ENCODE measurements at places on chromosomes 2 and 18. TPM values are rescaled to one million over a fixed set of nuclear protein-coding genes. Genes with fewer than 3 reads are reported as not detected.

Gene UGT1A6
- 4.1 TPM for polyA plus RNA-seq

Gene RAB6C
- polyA plus RNA-seq, result 1.2 TPM

Gene RND3
- 60.8 TPM for polyA plus RNA-seq

Gene NEU2
- polyA plus RNA-seq, result not detected

Gene UGT1A3
- polyA plus RNA-seq, result not detected

Gene CYP26B1
- 16.9 TPM for polyA plus RNA-seq

Gene SNED1
- polyA plus RNA-seq, result 8.9 TPM

Gene MC4R
- polyA plus RNA-seq, result 0.18 TPM

Gene M1AP
- 1.5 TPM for polyA plus RNA-seq

Gene AQP12A
- polyA plus RNA-seq, result 1.6 TPM

Gene CCDC195
- 0.09 TPM for polyA plus RNA-seq

Gene TRIM43
- polyA plus RNA-seq, result 0.27 TPM

Gene CENPO
- polyA plus RNA-seq, result 17.2 TPM

Gene LRRTM4
- 1.2 TPM for polyA plus RNA-seq

Gene VWA3B
- 0.16 TPM for polyA plus RNA-seq

Gene DOK1
- 9.1 TPM for polyA plus RNA-seq

Gene ARHGAP25
- 5.2 TPM for polyA plus RNA-seq

- DNase-seq, result no peak
These were observed 431.8 kb upstream of the SPHKAP start for GRCh38 chr2:228613133-228613850.

GRCh38 chr2:15982285-15983044 is 42.1 kb downstream of the MYCN start:
- no peak for DNase-seq

- DNase-seq, result no peak
These were observed 58.0 kb downstream of the TMEM163 start for GRCh38 chr2:134660626-134661402.

GRCh38 chr2:161373942-161374341 is 42.2 kb upstream of the TBR1 start:
- DNase-seq, result no peak

DNA sequence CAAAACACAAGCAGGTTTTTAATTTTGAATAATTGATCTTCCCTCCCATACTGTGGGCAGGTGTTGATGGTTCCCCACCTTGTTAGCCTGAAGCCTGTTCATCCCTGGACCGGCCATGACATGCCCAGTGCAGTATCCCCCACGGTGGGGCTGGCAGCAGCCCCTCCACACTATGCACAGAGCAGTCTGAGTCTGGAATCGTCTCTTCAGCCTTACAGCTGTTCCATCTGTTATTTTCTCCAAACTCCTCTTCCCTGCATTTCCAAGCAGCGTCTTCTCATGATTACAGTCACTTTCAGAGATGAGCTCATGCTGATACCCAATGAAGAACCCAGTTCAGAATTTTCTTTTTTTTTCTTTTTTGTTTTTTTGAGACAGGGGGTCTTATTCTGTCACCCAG is 68.2 kb downstream of the ADI1 start:
- no peak for DNase-seq

GRCh38 chr2:235757212-235757611 is 263.4 kb downstream of the AGAP1 start:
- no peak for DNase-seq

- DNase-seq, result no peak
These were observed 193.8 kb upstream of the RND3 start for GRCh38 chr2:150681120-150681804.

GRCh38 chr2:209986415-209986814 is 16.0 kb upstream of the RPE start:
- DNase-seq, result no peak

DNA sequence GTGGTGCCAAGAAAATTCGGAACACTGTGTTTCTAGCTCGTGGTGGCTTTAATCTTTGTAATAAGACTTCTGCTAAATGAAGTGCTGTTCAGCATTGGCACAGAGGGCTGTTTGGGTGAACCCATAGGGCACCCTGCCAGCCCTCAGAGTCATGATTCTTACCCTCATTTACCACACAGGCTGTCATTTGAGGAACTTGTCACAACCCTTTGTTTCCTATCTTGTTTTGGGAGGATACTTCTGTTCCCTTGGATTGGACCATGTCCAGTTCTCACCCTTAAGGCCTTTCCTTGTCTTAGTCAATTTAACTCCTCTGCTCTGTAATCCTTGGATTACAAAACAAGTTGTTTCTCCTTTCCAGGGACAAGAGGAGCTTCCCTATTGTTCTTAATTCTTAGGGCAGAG is 225.7 kb downstream of the MTX2 start:
- no peak for DNase-seq

DNA sequence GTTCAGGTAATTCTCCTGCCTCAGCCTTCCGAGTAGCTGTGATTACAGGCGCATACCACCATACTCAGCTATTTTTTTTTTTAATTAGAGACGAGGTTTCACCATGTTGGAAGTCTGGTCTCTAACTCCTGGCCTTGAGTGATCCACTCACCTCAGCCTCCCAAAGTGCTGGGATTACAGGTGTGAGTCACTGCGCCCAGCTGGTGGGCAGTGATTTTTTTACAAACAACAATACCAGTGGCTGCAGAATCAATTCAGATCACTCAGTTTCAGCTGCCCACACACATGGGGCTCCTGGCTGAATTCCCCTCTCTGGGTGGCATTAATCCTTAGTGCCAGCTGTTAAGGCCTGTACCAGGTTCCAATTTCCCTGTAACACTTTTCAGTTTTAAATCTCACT is 13.3 kb upstream of the CYRIA start:
- DNase-seq, result no peak

DNA sequence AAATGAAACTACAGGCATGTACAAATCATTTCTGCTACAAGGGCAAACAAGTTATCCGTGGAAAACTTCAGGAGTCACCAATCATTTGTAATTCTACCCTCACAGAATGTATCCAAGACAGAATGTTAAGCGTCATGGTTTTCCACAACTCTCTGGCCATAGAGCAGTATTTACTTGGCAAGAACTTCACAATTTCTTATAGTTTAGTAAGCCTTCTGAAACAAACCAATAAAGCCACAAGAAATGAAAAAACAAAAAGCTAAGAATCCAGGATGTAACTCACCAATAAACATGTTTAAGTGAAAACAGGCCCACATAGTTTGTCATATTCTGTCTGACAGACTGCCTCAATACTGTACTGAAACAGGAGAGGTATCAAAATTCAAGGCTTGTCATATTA is 70.3 kb downstream of the LNPK start:
- no peak for DNase-seq

- DNase-seq, result no peak
These were observed 48.1 kb downstream of the MERTK start for GRCh38 chr2:111946294-111947114.

DNA sequence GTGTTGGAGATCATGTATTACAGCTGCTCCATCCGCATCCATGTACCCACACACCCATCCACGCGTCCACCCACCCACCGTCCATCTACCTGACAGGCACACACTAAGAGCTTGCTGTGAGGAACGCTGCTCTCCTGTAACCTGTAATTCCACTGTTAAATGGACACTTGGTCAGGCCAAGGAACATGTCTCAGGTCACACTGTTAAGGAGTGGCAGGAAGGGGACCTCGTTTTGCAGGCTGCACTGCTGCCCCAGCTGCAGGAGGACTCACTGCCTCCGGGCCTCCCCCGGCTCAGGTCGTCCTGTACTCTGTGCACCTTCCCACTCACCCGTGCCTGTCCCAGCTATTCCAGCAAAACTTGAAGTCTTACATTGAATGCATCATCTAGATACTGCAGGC is 170.5 kb downstream of the EIPR1 start:
- DNase-seq, result no peak

GRCh38 chr2:231810905-231811304 is 24.7 kb downstream of the COPS7B start:
- DNase-seq, result no peak

DNA sequence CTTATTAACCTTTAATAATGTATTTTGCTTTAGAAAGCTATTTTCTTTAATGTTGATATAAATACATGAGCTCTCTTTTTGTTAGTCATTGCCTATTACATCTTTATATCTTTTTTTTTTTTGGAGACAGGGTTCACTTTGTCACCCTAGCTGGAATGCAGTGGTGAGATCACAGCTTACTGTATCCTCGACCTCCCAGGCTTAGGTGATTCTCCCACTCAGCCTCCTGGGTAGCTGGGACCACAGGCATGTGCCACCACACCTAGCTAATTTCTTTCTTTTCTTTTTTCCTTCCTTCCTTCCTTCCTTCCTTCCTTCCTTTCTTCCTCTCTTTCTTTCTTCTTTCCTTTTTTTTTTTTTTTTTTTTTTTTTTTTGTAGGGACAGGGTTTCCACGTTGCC is 15.4 kb downstream of the NAB1 start:
- DNase-seq, result no peak

DNA sequence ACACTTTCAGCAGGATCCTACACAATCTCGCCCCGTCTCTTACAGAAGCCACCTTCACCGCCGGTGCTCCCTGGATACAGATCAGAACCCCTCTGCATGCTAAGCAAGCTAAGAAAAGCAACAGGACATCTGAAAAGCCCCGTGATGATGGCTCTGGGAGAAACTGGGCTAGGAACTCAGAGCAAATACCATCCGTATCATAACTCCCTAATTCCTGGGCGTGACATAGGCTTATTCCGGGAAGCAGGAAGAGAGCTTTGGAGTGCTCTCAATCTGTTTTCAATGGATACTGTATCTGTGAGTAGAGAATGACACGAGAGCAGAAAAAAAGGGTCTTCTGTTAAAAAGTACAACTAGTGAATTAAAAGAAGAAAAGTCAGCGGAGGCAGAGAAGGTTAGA is 121.6 kb downstream of the SPP2 start:
- DNase-seq, result no peak

DNA sequence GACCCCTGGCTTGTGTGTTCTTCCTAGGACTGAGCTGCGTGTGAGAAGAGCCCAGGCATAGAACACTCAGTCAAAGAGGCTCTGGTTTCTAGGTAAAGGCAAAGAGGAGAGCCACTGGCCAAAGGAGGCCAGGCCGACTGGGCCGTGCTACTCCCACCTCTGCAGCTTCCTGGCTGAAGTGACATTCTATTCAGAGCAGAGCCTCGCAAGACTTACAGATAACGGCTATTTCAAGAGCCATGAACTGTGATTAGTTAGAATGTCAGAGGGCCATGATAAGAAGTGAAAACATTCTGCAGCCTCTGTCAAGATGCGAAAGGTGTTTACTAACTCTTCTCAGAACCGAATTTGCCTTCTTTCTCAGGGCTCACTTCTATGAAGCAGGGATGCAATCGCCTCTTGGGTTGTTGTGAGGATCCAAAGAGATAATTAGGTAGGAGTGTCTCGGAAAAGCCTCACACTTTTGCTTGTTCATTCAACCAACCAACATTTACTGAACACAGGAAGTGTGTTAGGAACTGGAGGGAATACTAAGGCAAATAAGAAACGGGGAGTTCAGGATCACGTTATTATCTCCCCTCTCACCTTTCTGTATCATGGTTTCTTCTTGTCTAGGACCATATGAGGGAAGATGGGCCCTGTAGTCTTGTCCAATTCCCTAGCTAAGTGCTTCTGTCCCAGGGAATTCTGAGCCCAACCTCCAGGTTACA is 3.4 kb upstream of the DNAJC5G start:
- DNase-seq, result no peak

GRCh38 chr2:111032721-111033429 is 87.8 kb upstream of the BCL2L11 start:
- no peak for DNase-seq

- DNase-seq, result no peak
These were observed 105.4 kb downstream of the ACKR3 start for GRCh38 chr2:236675051-236675450.

- no peak for DNase-seq
These were observed 39.5 kb upstream of the ATP6V1B1 start for GRCh38 chr2:70895998-70896764.

DNA sequence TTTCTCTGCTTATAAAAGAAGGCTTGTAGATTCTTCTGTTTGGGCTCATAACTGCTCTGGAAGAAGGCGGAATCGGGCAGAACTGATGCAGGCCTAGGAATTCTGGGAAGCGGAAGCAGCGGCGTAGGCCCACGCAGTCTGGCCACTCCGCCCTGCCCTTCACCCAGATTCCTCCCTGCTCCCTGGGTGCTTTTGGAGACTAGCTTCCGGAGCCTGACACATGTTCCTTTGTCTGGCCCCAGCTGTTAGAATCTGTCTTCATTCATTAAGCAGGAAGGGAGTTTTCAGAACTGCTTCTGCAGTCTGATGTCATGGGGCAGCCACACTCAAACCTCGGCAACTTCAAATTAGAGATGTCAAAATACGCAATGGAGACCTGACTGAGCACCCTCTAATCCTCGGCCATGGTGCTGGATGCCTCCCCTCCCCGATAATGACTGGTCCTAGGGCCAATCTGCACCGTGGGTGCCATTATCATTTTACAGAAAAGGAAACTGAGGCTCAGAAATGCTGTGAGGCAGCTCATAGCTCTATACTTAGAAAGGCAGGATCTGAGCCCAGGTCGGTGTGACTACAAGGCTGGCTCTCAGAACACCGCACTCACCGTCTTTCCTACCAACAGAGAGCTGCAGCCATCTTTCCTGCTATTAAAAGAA is 275.7 kb downstream of the MYCN start:
- DNase-seq, result no peak

DNA sequence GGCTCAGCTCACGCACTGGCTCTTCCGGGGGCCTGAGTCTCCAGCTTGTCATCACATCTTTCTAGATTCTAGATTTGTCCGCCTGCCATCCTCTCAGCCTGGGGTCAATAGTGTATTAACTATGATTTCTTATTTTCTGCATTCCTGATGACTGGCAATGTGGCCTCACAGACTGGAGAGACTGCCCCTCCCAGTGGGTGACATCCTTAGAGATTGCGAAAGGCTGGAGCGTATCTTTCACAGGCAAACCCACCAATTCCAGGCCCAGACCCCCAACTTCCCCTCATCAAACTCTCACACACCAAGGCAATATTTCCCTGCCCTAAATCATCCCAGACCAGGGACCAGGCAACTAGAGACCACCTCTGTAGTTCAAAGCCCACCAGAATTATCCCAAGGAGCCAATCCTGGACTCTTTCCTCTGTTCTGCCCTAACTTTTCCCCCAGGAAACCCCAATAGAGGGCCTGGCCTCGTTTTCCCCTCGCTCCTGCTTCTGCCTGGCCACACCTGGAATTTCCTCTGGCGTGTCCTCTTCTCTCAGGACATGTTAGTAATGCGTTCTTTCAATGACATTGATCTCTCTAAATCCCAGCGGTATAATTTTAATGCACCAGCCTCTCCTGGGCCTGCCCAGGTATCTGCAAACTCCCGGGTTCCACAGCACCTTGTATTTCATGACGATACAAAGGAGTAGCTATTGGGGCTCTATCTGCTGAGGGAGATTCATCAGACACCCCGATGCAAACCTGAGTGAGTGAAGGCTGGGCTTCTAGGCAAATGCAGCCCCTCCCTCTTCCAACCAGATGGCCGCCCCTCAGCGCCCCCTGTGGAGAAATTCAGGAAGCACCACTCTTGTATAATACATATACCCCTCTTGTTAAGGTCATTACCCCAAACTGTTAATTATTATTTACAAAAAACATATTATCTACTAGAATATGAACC is 2.4 kb upstream of the KCNF1 start:
- DNase-seq, result no peak

Measured in right renal pelvis (tissue), 4 donors.